ENCODE measurements at places on chromosomes 11 and 22. TPM values are rescaled to one million over a fixed set of nuclear protein-coding genes. Genes with fewer than 3 reads are reported as not detected.

DNA sequence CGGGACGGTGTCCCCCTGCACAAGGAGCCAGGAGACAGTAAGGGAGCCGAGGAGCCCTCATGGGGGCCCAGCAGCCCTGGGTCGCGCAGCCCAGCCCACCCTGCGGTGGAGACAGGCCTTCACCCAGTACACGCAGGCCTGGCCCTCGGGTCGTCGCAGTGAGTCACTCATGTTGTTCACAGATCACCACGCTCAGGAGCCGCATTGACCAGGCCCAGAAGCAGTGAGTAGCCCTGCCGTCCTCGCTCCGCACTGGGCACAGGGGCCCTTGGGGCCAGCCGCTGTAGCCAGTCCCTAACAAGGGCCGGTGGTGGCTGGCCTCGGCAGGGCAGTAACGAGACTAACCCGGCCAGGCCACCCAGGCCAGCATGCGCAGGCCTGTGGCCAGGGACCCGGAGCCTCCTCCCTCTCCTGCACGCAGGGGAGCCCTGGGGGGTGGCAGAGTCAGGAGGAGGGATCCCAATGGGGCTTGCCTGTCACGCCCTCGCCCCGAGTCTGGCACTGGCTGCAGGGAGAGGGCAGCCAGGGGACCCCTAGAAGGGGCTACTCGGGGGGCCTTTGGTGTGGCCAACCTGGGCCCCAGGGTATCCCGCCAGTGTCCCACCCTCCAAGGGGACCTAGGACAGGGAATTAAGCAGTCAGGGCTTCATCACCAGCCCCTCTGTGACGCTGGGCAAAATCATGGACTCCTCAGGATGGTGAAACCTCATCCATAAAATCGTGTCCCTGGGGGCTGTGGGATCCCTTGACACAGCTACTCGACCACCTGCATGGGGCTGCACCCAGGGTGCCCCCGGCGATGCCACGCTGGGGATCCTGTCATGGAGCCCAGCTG, 10.1 kb upstream of the MRPL23 start:
- H3K36me3 ChIP-seq, result no peaks in the 10 kb centered on the region
- no peaks in the 10 kb centered on the region for H3K4me1 ChIP-seq
- no peak for DNase-seq
- no peaks in the 10 kb centered on the region for H3K27me3 ChIP-seq
- H3K4me3 ChIP-seq, result no peak overlapping the region

DNA sequence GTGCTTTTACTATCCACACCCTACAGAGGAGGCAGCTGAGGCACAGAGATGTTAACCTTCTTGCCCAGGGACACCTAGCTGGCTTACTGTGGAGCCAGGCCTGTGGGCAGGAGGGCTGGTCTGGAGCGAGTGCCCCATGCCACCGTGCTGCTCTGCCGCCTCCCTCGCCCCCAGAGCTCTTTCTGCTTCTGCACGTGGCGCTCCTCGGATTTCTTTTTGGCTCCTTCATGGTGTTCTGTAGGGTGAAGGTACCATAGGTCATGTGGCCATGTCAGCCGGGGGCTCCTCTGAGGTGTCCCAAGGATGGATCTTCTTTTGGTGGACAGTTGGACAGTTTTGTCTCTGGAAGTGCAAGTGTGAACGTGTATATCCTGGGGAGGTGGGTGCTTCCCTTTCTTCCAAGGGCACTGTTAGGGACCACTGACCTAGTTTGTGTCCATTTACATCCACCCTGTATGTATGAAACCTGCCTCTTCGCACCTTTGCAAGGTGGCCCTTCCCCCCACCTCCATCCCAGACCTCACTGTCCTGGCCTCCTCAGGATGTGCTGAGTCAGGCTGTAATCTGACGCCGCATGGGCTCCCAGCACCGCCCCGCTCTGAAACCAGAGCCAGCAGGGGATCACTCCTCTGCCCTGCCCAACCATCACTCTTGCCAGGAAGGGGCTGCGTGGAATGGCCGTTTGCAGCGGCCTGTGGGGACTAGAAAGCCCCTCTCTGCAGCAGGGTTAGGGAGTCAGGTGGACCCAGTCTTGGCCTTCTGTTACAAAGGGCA, 31.7 kb downstream of the POLR3H start:
- peak; percentile 52 for DNase-seq
- H3K36me3 ChIP-seq, result peaks cover 35% of the 10 kb centered on the region
- H3K27me3 ChIP-seq, result no peaks in the 10 kb centered on the region

Gene NUP98
- total RNA-seq, result 150 TPM

- no peak overlapping the region for H3K4me3 ChIP-seq
- no peaks in the 10 kb centered on the region for H3K4me1 ChIP-seq
- DNase-seq, result no peak
- no peaks in the 10 kb centered on the region for H3K27me3 ChIP-seq
These were observed 655.9 kb upstream of the TENM4 start for GRCh38 chr11:80096736-80097135.

DNA sequence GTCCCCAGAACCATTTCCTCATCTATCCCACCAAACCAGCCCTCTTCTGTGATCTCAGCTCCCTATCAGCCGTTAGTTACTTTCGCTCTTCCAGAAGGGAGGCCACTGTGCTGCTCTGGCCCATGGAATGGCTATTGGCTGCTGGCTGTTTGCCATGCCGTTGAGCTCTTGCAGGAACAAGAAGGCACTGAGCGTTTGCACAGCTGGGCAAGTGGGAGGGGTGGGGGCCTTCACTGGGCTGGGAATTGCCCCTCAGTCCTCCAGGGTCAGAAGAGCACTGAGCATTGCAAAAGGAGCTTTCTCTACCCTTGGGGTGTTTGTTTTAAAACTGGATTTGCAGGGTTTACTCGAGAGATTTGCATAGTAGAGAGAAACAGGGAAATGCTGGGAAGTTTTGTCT, 129.0 kb upstream of the PARVA start:
- H3K27ac ChIP-seq, result peak overlapping the region; percentile 82
- H3K36me3 ChIP-seq, result no peaks in the 10 kb centered on the region
- no peaks in the 10 kb centered on the region for H3K27me3 ChIP-seq
- peaks cover 40% of the 10 kb centered on the region for H3K4me1 ChIP-seq
- no peak overlapping the region for H3K4me3 ChIP-seq
- DNase-seq, result peak; percentile 95

Gene MPZL3
- 15.3 TPM for total RNA-seq

Gene OR52E8
- not detected for total RNA-seq

Gene DTX4
- 9.6 TPM for total RNA-seq

Gene ADORA2A
- 1.4 TPM for total RNA-seq
